ENCODE measurements at places on chromosomes 13 and 19.

DNA sequence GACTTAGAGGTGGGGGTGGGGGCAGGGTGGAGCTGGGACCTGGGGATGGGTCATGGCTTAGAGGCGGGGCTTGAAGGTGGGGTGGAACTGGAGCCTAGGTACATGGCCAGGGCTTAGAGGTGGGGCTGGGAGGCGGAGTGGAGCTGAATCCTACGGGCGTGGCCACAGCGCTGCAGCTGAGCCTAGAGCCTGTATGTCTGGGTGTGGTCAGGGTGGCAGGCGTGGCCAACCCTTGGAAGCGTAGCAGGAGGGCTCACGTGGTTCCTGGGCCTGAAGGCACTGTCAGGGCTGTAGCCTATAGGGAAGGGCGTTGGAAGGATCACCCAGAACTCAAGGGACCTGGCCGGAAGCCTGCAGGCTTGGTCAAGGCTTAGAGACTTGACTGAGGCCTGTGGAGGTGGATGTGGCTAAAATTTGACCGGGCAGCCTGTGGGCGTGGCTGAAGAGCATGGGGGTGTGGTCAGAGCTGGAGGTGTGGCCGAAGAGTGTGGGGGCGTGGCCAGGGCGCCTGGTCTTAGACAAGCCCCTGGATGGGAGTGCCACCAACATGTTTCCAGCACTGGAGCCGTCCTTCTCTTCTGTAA lies 24.3 kb downstream of the COLGALT1 start:
- DNase-seq: no peak

DNA sequence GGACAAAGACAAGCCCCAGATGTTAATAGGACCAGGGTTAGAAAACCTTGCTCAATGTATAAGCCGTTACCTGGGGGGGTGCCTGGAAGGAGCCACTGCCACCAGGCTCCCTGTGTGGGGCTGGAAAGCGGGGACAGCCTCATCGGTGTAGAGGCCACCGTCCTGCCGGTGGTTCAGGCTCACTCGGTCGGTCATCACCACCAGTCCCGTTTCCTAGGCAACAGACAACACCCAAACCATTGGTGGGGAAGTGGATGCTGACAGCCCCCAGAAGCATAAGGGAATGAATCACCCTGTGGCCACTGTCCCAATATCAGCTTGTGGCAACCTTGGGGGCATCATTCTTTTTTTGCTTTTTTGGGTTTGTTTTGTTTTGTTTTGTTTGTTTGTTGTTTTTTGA lies 55.8 kb downstream of the CPAMD8 start:
- no peak for DNase-seq

GRCh38 chr13:98706446-98707110 lies 45.9 kb downstream of the SLC15A1 start:
- no peak for DNase-seq

- no peak for DNase-seq
These were observed 26.2 kb upstream of the WDFY2 start for GRCh38 chr13:51557875-51558612.

- no peak for DNase-seq
These were observed 1306.9 kb downstream of the UQCRFS1 start for GRCh38 chr19:27906081-27906480.

DNA sequence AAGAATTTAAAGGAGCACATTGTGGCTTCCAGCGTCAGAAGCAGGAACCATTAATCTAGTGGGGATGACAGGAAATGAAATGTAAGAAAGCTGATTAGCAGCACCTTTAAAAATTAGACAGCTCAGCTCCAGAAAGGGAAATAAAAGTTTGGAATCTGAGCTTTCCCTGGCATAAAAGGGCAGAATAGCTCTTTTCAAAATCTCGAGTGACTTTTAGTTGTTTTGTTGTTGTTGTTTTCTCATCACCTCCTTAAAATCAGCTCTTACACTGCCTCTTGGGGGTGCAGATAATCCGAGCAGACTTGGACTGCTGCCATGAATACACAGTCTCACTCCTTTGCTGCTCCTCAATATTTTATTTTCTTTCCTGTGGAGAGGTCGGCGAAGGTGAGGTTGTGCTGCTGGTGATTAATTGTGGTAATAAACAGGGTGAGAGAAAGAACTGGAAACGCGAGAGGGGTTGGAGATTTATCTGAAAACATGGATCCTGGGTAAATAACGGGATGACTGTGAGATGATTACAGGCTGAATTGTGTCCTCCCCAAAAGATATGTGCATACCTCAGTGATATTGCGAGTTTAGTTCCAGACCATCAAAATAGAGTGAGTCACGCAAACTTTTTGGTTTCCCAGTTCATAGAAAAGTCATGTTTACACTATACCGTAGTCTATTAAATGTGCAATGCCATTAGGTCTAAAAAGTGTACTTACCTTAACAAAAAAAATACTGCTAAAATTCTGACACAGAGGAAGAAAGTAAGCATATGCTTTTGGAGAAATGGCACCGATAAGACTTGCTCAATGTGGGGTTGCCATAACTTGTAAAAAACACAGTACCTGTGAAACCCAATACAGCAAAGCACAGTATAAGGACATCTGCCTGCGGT lies 787.7 kb downstream of the UQCRFS1 start:
- no peak for DNase-seq

- no peak for DNase-seq
These were observed 185.2 kb upstream of the SOX1 start for GRCh38 chr13:111881700-111882099.

- no peak for DNase-seq
These were observed 6.7 kb upstream of the LPAR2 start for GRCh38 chr19:19634516-19635312.

GRCh38 chr13:19961489-19961888 lies 3.0 kb downstream of the ZMYM2 start:
- DNase-seq: no peak

DNA sequence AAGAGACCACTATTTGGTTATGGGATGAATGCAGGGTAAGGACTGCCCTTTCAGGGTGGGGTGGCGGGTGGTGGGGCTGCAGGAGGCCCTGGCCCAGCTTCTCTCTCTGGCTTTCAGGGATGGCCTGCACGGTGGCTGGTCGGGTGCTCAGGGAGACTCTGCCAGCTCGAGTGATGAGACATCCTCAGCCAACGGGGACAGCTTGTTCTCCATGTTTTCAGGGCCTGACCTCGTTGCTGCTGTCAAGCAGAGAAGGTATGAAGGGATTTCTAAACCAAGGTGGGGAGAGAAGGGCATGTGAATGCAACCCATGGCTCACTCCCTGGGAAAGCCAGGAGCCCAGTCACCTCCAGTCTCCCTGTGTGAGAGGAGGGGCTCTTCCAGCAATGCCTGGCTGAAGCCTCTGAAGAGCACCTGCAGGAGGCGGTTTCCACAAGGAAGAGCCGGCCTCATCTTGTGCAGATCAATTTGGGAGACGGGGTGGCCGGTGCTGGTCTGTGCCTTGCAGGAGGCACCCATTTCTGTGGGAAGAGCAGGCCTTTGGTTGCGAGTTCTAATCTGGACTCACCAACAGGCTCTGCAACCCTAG lies 16.0 kb upstream of the GPI start:
- DNase-seq: no peak

DNA sequence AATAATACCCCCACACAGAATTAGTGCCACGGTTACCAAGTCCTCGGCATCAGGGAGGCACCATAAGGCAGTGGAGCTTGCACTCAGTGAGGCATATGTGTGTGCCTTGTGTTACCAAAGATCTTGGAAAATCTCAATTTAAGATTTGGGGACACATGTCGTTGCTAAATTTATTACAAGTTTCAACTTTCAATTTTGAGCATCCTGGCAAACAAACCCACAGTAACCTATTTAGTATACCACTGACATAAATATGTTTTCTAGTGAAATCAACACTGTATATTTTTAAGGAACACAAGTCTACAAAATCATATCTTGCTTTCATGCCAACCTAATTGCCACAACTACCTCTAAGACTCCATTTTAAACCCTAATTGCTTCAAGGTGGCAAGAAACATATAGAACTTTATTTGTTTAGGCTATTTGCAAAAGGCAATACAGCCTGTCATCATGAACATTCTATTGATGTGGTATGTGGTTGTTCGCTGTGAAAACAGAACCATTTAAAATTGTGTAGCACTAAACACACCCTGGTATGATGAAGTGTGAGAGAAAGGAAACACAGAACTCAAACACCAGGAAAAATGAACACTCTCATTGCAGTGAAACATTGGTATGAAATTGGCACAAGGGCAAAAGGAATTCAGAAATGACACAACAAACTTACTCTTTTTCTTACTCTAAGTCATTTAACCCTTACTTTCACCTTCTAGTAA lies 531.1 kb downstream of the IRS2 start:
- no peak for DNase-seq

- DNase-seq: no peak
These were observed 194.4 kb downstream of the KCNRG start for GRCh38 chr13:50209631-50210030.

GRCh38 chr19:54104998-54105715 lies 2.5 kb downstream of the NDUFA3 start:
- DNase-seq: no peak

GRCh38 chr13:50016444-50016843 lies 1.2 kb downstream of the KCNRG start:
- DNase-seq: no peak

DNA sequence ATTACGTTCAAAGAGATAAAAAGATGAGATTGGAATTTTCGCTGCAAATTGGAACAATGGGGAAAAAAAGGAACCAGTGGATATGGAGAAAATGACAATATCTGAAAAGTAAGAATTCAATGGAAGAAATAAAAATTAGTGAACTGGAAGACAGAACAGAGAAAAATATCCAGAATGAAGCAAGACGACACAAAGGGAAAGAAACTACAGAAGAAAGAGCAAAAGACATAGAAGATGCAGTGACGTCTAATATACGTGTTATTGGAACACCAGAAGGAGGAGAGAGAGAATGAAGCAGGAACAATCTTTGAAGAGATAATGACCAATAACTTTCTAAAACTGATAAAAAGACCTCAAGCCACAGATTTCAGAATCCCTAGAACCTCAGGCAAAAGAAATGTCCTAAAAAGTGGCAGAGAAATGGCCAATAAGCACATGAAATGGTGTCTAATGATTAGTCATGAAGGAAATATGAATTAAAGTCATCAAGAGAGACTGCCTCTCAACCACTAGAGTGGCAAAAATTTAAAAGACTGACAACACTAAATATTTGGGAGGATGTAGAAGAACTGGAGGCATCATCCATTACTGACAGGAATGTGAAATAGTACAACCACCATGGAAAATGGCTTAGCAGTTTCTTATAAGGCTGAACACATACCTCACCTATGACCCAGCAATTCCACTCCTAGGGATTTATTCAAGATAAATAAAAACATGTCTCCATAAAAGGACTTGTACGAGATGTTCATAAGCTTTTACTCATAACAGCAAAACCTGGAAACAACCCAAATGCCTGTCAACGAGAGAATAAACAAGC lies 56.5 kb downstream of the GADD45B start:
- no peak for DNase-seq

- DNase-seq: no peak
These were observed 1.5 kb upstream of the CGB5 start for GRCh38 chr19:49042177-49042576.

- no peak for DNase-seq
These were observed 355.2 kb downstream of the KCNRG start for GRCh38 chr13:50370303-50370950.

GRCh38 chr13:102839462-102839861 lies 6.4 kb upstream of the ERCC5 start:
- no peak for DNase-seq

- DNase-seq: no peak
These were observed 3.5 kb downstream of the GPC5 start for GRCh38 chr13:91401920-91402319.

- no peak for DNase-seq
These were observed 10.1 kb downstream of the ZNF714 start for GRCh38 chr19:21092109-21092508.
